ENCODE measurements at places on chromosomes 1 and 21.
A peak's percentile ranks its signal among the peaks of the same experiment; 100 is the strongest.

DNA sequence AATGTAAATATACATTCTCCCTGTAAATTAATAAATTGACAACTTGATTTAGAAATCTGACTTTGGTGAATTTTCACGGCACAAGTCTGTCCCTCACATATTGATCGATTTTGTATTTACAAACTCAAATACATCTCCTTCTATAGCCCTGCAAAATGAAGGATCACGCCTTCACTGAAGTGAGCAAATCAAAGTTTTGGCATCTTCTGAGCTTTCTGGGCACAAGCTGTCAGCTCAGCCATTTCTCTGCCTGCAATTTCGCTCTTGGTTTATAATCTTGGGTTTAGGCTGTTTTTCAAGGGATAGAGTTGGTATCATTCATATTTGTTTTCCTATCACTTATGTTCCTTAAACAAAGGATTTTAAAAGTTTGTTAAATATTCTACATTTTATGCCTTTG lies 25.8 kb downstream of the ANP32E start:
- H3K27me3 ChIP-seq, result peaks cover 4% of the 10 kb centered on the region
- DNase-seq, result no peak
- H3K4me1 ChIP-seq, result peaks cover 13% of the 10 kb centered on the region

- H3K27me3 ChIP-seq, result no peaks in the 10 kb centered on the region
- no peak for DNase-seq
- no peak overlapping the region for H3K4me3 ChIP-seq
- H3K36me3 ChIP-seq, result peaks cover 7% of the 10 kb centered on the region
- H3K4me1 ChIP-seq, result peaks cover 19% of the 10 kb centered on the region
These were observed 28.6 kb upstream of the TXLNA start for GRCh38 chr1:32150847-32151246.

GRCh38 chr1:198653808-198654413 lies 15.1 kb downstream of the PTPRC start:
- no peak for DNase-seq
- H3K27me3 ChIP-seq, result no peaks in the 10 kb centered on the region
- H3K27ac ChIP-seq, result peak overlapping the region; percentile 85
- H3K4me1 ChIP-seq, result peaks cover 54% of the 10 kb centered on the region

DNA sequence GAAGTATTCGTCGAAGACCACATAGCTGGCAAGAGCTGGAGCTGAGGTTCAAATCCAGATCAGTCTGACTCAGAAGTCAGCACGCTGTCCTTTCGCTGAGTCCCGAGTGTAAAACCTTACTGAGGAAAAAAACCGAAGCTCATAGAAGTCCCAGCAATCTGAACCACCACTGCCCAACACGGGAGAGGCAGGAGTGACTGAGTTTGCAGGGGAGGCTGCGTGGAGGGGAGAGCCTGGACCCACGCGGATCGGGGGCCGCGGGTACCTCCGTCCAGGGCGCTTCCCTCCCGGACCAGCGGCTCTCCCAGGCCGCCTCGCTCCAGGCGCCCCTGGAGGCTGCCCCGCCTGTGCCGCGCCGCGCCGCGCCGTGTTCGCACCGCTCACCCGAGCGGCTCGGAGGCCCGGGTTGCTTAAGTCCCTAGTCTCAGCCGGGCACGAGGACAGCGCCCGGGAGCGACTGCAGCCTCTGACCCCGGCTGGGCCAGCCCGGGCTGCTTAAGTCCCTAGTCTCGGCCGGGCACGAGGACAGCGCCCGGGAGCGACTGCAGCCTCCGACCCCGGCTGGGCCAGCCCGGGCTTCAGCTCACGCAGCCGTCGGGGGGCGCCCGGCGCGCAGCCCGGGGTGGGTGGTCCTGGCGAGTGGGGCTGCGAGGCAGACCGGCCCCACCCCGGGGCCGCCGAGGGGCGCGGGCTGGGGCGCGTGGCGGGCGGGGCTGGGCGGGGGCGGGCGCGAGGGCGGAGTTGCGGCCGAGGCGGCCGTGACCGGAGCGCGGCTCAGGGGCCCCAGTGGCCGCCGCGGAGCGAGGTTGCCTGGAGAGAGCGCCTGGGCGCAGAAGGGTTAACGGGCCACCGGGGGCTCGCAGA lies at the start of gene ADAMTSL4:
Gene ADAMTSL4 (plus strand): TSS at position 777 of the 864 bp plus-strand sequence. CDS start 2,881 bp downstream, outside the sequence.
- H3K27ac ChIP-seq, result no peak within 1 kb of the TSS
- no peak for DNase-seq
- H3K36me3 ChIP-seq, result no peaks in the 10 kb centered on the region
- H3K4me1 ChIP-seq, result peaks cover 13% of the 10 kb centered on the region
- H3K4me3 ChIP-seq, result peak within 1 kb of the TSS; percentile 87

GRCh38 chr1:25011943-25012638 lies 82.0 kb upstream of the RUNX3 start:
- H3K36me3 ChIP-seq, result no peaks in the 10 kb centered on the region
- H3K4me1 ChIP-seq, result peaks cover 11% of the 10 kb centered on the region
- no peak overlapping the region for H3K27ac ChIP-seq
- H3K27me3 ChIP-seq, result no peaks in the 10 kb centered on the region
- no peak overlapping the region for H3K4me3 ChIP-seq
- DNase-seq, result no peak

DNA sequence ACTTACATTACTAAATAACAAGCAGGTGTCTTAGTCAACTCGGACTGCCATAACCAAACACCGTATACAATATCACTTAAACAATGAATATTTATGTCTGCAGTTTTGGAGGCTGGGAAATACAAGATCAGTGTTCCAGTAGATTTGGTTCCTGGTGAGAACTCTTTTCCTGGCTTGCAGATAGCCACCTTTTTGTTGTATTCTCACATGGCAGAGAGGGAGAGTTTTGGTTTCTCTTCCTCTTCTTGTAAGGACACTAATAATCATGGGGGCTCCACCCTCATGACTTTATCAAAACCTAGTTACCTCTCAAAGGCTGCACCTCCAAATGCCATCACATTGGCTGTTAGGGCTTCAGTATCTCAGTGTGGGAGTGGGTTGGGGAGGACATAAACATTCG lies 82.9 kb upstream of the CACYBP start:
- DNase-seq, result no peak
- peak overlapping the region; percentile 16 for H3K27ac ChIP-seq
- H3K36me3 ChIP-seq, result no peaks in the 10 kb centered on the region
